ENCODE measurements at places on chromosomes 1 and 21.

GRCh38 chr1:182084487-182085316 lies 23.2 kb upstream of the ZNF648 start:
- DNase-seq = peak; percentile 76

DNA sequence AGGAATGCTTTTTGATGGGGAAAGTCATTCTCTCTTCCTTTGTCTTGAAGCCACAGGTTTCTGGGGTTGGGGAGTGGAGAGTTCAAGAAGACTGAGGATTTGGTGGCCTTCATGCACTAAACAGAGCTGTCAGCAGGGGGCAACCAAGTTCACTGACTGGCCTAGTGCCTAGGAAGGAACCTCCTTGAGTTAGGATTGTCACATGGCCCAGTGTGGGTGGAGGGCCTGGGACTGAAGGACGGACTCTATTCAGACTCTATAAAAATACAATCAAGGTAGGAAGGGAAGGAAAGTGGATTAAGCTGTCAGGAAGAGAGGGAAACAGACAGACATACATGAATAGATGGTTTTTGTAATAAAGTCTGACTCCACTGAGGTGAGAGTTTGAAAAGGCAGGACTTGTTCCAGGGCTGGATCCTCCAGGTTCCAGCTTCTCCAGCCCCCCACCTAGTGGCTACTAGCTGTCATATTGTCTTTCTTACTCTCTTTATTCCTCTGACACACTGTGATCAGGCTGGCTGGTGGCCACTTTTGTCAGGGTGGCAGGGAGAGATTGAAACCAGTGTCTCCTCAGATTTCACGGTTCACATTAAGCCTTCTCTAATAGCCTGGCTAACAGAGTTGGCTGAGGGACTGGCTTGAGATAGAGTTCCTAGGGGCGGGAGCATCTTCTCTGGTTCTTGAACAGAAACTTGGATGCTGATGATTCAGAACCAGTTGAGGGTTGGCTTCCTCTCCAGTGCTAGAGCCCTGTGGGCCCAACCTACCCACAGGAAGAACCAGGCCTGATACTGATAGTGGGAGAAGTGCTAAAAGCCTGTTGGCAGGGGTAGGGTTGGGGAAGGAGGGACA lies 4.1 kb upstream of the SH3BGRL3 start:
- peak; percentile 78 for DNase-seq

DNA sequence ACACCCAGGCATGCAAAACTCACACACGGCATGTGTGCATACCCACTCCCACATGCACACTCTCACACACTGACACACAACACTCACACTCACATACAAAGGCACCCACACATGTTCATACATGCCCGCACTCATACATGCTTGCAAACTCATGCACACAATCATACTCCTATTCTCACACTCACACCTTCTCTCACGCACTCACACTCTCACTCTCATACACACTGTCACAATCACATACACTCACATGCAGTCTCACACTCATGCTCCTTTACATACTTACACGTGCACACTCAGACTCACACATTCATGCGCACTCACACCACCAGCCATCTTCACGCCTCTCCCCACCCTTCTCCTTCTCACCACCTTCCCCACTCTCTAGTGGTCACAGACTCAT lies 3.1 kb downstream of the SLC5A9 start:
- DNase-seq = no peak

GRCh38 chr1:33428661-33429060 lies 2.2 kb downstream of the PHC2 start:
- no peak for DNase-seq

- no peak for DNase-seq
Measured at GRCh38 chr1:212640223-212640878, 31.8 kb downstream of the ATF3 start.

DNA sequence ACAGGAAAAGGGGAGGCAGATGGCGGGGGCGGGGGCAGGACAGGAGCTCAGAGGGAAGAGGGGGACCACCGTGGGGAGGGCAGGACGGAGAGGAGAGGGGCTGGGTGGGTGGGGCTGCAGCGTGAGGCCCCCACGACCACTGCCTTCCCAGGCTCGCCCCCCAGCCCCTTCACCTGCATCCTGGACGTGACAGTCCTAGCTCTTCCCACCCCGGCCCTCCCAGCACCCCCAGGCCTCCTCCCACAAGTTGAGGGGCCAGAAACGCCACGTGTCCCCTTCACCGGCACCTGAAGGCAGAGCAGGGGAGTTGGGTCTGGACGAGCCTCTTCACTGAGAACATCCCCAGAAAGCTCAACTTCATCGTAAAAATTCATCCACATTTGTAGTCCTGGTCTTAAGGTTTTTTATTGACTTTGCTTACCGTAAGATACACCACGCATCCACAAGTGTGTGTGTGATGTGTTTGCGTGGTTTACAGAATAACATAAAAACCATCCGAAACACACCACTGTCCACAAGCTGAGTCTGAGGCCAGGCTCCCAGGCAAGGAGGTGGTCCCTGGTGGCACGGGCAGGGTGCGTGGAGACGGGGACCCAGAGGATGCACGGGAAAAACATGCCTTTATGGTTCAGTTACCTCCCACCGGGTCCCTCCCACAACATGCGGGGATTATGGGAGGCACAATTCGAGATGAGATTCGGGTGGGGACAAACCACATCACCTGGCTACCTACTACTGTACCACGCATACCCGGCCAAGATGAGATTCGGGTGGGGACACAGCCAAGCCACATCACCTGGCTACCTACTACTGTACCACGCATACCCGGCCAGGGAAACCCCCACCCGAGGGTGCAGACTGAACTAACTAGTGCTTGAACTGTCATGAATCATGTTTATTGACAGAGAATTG lies 13.9 kb upstream of the COL18A1 start:
- no peak for DNase-seq

- no peak for DNase-seq
Measured at GRCh38 chr1:94228640-94229375, 8.6 kb downstream of the ARHGAP29 start.

DNA sequence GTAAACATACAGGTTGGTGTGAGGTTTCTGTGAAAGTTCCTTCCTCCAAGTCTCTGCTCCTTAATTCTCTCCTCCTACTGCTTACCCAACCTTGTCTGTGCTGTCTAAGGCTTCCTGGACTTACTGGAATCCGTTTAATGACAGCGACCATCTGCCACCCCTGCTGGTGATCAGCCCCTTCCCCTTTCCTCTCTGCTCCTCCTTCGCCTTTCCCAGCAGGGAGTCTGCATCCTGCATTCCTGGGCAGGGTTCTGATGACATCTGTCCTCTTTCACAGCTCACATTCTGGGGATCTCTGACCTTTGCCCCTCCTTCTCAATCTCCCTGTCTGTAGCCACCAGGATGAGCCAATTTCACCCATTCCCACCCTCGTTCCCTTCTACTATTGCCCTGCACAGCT lies 66.5 kb downstream of the KIRREL1 start:
- DNase-seq = no peak

DNA sequence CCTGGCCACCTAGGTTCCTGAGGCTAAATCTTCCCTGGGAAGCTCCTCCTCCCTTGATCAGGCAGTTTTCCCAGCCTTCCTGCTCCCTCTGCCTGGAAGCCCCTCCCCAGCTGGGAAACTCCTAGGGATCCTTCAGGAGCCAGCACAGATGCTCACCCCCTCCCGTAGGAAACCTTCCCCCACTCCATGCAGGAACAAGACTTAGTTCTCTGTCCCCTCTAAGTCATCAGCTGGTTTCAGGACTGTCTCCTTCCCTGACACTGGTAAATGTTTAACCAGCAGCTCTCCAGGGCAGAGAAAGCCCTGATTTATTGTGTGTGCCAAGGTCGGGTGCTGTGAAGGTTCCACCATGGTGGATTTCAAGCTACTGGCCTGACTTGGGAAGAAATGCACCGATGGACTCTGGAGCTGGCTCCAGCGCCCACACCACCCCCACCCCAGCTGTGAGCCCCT lies 25.0 kb downstream of the TTC39A start:
- DNase-seq = peak; percentile 39

DNA sequence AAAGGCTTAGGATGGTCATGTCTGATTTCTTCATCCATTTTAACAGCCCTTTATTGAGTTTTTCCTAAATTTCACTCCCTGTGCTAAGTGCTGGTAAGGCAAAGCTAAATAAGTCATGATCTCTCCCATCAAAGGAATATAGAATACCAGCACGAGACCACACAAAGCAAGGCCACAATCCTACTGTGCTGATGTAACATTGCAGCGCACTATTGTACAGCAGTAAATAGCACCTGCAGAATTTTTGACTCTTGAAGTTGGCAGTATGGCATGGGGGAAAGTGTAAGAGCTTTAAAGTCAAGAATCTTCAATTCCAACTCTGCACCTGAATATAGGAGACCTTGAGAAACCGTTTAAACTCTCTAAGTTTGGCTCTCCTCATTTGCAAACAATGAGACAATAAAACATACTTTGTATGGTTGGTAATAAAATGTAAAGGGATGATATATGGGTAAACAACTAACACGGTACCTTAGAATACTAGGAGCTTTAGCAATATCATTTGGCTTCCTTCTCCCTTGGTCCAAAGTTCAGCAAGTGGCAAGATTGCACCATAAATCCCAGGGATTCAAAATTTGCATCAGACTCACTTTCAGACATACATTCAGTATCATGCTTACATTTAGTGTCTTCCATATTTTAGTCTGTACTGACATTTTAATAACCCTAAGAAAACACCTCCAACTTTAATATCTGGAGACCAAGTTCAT lies 132.9 kb upstream of the PRDX6 start:
- DNase-seq = no peak

- peak; percentile 60 for DNase-seq
Measured at GRCh38 chr1:16235944-16236510, 956 bp downstream of the CPLANE2 start.

- DNase-seq = no peak
Measured at GRCh38 chr1:54781023-54781723, 16.9 kb upstream of the PARS2 start.

- DNase-seq = peak; percentile 90
Measured at GRCh38 chr1:8097077-8097799, 71.1 kb upstream of the ERRFI1 start.

DNA sequence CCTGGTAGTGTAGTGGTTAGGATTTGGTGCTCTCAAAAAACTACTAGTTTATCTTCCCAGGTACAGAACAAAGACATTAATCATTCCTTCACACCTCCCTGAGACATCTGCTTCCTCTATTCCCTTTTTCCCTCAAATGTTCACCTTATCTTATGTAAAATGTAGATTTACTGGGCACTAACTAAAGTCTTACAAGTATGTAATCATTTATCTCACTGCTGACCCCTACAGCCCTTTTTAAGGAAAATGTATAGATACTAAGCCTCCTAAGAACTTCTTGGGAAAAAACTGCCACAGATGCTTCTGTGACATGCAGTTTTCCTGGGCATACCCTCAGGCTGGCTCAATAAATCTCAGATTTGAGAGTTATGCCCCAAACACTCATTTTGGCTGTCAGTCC lies 50.8 kb upstream of the NEK7 start:
- DNase-seq = no peak

DNA sequence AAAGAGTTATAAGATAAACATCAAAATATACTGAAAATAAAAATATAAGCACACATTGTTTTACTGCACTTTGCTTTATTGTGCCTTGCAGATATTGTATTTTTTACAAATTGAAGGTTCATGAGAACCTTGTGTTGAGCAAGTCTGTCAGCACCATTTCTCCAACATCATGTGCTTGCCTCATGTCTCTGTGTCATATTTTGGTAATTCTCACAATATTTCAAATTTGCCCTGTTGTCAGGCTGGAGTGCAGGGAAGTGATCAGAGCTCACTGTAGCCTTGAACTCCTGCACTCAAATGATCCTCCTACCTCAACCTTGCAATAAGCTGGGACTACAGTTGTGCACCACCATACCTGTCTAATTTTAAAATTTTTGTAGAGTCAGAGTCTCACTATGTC lies 21.3 kb upstream of the CNIH3 start:
- no peak for DNase-seq

DNA sequence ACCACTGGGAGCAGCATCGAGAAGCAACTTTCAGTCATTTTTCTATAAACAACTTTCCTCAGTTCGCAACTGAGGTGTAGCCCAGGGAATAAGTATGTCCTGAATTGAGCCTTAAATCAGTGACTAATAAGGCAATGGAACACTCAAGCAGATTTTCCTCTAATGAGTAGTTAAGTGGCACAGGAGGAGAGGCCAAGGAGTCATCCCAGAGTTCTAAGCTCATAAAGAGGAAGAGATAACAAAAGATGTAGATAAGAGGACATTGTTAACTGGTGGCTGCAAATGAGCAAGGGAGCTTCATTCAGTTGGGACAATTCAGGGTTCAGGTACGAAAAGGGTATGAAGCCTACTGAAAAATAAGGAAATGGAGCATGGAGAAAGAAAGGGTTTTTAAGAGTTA lies 64.5 kb downstream of the LRRC40 start:
- no peak for DNase-seq

DNA sequence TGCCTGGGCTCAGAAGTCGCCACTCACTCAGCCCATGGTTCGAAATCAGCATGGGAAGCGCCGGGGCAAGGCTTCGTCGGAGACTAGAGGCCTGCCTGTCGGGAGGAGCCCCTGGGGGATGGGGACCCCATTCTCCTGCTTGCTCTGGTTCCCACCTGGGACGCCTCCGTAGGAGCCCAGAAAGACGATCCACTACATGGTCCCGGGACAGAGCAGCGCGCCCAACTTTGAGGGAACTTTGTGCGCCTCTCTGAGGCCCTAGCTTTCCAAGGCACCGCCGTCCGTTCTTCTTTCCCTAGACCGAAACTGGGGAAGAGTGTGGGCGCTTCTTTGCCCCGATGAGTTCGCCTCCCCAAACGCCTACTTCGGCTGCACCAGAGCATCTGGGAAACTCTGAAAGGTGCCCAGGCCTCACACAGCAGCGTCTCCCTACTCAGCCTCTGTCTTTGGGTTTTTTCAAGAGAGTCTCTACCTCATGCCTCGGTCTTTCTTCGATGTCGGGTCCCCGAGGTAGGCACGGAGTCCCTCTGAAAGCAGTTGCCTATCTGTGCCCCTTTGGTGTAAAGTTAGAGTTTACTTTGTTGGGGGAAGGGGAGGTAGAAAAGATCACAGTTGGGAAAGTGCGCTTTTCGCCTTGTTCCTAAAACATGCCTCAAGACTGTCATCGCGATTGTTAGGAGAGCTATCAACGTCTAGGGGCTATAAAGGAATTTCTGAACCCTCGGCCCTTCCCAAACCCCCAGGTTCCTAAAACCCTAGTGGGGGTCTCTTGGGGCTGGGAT lies 14.0 kb downstream of the NR5A2 start:
- DNase-seq = no peak

GRCh38 chr1:84598418-84598817 lies 24.2 kb upstream of the CTBS start:
- no peak for DNase-seq

DNA sequence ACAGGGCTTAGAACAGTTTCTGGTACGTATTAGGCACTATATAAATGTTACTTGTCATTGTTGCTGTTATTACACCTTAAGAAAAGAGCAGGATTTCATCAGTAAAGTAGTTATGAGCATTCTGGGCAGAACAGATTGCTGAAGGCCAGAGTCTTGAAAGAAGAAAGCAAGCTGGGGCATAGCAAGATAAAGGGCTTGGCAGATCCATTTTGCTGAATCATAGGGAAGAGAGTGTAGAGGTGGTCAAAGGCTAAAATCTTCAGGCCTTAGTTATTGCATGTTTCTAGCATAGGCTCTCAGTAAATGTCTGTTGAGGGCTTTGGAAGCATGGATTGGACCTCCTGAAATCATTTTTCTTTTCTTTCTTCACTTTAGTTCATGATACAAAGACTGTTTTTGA lies 67.5 kb downstream of the PLA2G4A start:
- no peak for DNase-seq

GRCh38 chr1:84722794-84723193 lies 32.5 kb upstream of the SSX2IP start:
- DNase-seq = no peak

- peak; percentile 37 for DNase-seq
Measured at GRCh38 chr1:185670187-185670627, 64.0 kb upstream of the HMCN1 start.

GRCh38 chr1:61450872-61451571 lies 273.9 kb downstream of the TM2D1 start:
- no peak for DNase-seq
